Suprapubic skin (tissue), 4 donors: ENCODE measurements at places on chromosomes 2 and 18. TPM values are rescaled to one million over a fixed set of nuclear protein-coding genes. Genes with fewer than 3 reads are reported as not detected.

- DNase-seq = no peak
Observed at GRCh38 chr2:100192300-100192699, 49.9 kb upstream of the AFF3 start.

DNA sequence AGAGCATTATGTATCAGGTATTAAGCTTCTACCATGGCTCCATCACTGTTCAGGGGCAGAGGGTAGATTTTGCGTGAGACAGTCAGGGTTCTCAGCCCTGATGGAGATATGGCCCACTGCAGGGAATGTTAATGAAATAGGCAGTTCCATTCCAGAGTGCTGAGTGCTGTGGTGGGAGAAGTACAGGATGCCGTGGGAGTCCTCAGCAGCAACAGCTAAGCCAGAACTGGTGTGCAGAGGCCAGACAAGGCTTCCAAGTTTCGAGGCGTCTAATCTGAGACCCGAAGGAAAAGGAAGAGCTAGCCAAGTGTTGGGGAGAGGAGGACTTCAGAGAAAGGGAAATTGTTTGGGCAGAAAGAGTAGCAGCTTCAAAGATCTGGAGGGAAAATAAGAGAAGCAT lies 30.2 kb upstream of the MAPRE2 start:
- no peak for DNase-seq

GRCh38 chr18:46072376-46072867 lies 362 bp upstream of the PSTPIP2 start:
- DNase-seq = no peak

Gene RAX
- total RNA-seq = not detected
